ENCODE measurements at places on chromosomes 13 and 19.

DNA sequence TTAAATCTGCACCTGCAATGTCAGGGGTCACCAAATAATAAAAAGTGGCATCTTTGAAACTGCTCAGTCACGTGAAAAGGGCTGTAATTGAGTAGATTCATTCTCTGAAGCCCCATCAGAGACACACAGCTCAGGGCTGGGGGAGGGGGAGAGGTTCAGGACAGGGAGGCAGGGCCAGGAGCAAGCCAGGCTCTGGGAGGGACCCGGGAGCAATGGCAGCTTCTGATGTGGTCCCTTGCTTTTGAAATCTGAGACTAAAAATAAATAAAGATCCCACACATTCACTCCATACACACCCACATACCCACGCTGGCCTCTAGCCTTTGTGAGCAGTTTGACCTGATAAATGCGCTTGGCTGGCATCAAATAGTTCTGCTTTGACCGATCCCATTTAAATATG is 32.8 kb downstream of the GSX1 start:
- DNase-seq, result no peak

DNA sequence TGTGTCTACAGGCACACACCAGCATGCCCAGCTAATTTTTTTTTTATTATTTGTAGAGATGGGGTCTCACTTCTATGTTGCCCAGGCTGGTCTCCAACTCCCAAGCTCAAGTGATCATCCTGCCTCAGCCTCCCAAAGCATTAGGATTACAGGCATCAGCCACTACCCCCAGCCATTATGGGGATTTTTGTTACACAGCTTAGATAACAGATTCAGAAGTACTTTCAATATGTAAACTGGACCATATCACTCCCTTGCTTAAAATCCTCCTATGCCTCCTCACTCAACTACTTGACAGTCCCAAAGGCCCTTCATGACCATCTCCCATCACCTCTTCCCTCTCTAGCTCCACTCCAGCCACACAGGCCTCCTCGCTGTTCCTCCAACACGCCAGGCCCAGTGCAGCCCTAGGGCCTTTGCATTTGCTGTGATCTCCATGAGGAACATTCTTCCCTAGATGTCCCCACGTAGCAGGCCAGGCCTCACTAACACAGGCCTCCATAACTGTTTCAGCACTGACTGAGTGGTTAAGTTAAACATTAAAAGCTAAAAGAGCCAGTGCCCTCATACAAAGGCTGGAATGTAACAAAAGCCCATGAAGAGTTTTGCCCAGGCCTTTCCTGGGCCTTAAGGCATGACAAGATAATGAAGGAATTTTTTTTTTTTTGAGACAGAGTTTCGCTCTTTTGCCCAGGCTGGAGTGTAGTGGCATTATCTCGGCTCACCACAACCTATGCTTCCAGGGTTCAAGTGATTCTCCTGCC is 2.5 kb downstream of the DOHH start:
- DNase-seq, result no peak

GRCh38 chr19:6593651-6594416 is 2.9 kb upstream of the CD70 start:
- no peak for DNase-seq

GRCh38 chr13:94362411-94362909 is 117.0 kb downstream of the DCT start:
- peak; percentile 89 for DNase-seq

DNA sequence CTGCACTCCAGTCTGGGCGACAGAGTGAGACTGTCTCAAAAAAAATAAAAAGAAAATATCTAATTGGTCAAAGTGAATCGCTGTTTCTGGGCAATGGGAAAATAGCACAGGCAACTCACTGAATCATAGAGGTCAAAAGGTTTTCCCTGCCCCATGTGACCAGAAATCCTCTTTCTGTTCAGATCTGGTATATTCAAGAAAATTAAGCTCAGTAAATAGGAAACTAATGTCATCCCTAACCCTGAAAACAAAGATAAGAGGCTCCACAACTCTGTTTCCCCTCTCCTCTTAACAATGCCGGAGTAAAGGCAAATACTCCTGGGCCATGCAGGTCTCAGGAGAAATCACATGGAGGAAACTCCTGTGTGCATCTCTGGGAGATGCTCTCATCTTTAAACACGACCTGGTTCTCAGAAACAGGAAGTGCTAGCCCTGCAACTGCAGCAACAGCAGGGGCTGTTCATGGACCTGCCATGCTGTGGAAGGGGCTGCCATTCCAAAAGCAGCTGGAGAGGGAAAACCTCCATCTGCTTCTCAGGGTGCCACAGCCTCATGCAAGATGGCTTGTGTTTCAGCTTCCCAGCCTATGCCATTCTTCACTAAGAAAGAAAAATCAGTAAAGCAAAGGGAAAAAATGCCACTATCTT is 47.5 kb upstream of the SLC7A9 start:
- DNase-seq, result no peak

- DNase-seq, result no peak
Observed at GRCh38 chr19:51084505-51084904, 1.8 kb upstream of the KLK14 start.

GRCh38 chr13:48502601-48503319 is 30.1 kb downstream of the RCBTB2 start:
- DNase-seq, result no peak

GRCh38 chr13:95571941-95572340 is 19.4 kb downstream of the CLDN10 start:
- DNase-seq, result no peak

DNA sequence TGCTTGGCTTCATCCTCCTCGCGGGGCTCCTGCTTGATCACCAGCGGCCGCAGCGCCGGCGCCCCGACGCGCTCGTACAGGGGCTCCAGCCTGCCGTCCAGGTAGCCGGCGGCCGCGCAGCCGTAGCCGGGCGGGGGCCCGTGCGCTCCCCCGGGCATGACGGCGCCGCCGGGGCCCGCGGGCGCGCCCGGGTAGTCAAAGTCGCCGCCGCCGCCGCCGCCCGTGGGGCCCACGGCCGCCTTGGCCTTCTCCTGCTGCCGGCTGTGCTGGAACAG is 497 bp downstream of the CEBPA start:
- DNase-seq, result no peak

DNA sequence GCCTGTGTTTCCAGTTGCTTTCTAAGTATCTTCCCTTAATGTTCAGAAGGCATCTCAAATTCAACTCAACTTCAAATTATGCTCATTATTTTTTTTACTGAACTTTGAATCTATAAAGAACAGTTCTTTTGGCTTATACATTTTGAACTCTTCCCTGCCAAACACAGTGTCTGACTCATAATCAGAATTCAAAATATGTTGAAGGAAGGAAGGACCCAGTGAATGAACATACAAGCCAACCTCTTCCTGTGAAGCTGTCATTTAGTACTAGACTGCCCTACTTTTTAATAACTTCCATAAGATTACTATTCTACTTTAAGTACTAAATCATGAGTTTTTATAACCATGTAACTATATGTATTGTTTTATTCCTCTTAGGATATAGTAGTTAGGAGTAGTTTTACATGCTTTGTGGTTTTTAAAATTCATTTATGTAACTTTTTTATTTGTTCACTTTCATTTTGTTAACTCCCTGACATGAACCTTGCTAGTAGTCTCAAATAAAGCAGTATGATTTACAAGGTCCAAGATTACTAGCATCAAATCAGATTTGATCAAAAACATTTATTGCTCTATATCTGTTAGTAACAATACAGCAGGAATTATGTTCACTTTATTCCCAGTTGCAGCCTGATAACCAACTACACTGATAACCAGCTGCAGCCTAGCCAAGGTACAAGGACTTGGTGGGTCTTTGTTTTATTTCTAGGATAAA is 6.4 kb downstream of the NUDT15 start:
- peak; percentile 76 for DNase-seq

- no peak for DNase-seq
Observed at GRCh38 chr13:33577007-33577406, 240.9 kb upstream of the RFC3 start.

DNA sequence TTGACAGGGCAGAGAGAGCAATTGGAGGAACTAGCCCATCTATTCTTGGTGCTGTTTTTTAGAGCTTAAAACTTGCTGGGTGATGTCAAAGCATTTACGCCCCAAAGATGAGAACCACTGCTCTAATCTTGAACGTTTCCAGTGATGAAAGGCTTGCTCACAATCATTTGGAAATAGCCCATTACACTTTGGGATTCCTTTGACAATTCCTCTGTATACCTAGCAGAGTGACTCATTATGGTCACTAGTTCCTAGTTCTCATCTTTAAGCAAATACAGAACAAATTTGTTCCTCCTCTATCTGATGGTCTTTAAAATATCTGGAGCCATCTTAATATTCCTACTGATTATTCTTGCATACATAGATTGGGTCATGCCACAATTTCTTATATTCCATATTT is 112.3 kb downstream of the GPC6 start:
- DNase-seq, result no peak

GRCh38 chr13:76822698-76823267 is 63.4 kb downstream of the KCTD12 start:
- peak; percentile 59 for DNase-seq

DNA sequence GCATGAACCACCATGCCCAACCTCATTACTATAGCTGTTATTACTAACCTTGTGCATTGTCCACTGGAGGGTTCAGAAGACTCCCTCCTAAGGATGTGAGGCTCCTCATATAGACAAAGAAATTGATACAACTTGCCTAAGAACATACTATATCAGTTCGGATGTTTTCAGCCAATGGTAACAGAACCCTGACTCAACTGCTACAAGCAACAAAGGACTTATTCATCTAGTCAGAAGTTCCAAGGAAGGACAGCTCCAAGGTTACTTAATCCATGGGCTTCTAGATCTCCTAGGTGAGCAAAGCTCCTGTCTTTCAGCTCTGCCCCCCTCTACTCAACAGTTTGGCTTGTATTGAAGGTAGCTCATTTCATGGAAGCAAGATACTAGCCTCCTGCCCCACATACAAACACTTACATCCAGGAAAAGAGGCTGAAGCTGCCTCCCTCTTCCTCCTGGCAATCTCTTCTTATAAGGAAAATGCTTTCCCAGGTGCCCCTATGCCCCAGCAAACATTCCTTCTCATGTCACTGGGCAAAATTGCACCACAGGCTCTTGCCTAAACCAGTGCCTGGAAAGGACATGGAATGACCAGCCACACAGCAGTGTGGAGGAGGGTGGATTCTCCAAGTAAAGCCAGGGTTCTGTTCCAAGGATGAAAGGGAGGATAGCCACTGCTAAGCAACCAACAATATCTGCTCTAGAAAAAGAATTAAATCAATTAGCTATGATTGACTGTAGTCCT is 497.8 kb downstream of the FOXO1 start:
- no peak for DNase-seq

DNA sequence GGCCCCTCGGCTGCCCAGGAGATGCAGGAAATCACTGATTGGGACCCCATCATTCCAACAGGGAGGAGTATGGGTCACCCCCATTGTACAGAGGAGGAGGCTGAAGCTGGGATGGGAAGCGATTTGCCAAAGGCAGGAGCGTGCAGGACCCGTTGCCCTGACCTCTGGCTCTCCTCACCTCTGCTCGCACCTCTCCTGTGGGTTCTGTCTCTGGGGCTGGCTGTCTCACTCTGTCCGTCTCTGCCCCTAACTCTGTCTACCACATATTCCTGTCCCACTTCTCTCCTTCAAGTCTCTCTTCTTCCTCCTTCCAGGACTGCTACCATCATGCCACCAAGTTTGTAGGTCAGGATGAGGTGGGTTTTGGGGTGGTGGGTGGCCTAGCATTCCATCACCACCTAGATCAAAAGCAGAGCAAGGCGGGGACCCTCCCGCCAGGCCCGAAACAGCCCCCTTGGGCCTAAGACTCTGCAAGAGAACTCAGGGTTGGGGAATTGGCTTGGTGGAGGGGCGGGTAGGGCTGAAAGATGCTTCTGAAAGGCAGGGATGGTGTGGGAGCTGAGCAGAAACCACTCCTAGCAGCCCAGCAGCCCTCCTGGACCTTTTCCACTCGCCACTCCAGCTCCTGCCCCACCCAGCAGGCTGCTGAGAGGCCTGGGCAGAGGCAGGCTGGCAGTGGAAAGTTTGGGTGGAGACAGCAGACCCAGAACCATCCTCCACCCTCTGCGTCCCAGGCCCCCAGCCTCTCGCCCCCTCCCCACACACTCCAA is 1.0 kb upstream of the LGALS7 start:
- DNase-seq, result no peak

DNA sequence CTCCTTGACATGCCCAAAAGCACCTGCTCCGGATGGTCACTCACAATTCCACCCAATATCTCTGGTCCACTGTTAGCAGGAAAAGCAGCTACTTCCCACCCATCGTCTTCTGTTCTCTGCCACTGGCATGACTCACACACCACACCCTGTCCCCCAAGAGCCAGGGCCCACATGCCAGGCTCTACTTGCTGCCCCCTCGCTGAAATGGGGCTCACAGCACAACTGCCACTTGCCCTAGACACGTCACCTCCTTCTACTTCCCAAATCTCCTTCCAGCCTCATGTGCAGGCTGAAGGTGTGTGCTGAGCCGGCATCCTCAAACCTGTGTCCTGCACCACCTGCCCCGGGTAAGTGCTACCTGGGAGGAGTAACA is 65.0 kb downstream of the TBC1D4 start:
- no peak for DNase-seq

- peak; percentile 30 for DNase-seq
Observed at GRCh38 chr13:41458761-41459431, 1.5 kb downstream of the RGCC start.

DNA sequence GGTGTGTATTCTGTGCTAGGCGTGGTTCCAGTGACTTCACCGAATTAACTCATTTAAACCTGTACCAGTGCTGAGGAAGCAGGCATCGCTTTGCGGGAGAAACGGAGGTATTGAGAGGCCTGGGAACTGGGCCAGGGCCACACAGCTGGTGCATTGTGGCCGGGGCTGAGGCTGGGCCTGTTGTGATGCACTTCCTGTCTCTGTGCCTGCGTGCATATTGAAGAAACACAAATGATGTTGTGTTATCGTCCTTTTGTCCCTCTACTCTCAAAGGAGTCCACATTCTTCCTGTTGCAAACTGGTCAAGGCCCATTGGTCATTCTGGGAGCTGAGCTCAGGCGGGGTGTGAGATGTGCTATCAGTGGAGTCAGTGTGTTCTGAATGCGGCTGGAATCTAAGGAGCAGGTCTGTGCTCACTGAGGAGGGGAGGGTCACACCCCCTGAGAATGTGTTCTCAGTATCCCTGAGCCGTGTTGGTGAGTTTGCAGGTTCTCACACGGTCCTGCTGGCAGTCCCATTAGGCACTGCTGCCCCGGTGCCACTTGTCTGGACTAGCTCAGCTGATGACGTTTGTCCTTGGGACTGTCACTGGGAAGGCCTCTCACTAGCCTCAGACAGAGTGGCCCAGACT is 62.1 kb downstream of the ARHGEF7 start:
- peak; percentile 41 for DNase-seq

DNA sequence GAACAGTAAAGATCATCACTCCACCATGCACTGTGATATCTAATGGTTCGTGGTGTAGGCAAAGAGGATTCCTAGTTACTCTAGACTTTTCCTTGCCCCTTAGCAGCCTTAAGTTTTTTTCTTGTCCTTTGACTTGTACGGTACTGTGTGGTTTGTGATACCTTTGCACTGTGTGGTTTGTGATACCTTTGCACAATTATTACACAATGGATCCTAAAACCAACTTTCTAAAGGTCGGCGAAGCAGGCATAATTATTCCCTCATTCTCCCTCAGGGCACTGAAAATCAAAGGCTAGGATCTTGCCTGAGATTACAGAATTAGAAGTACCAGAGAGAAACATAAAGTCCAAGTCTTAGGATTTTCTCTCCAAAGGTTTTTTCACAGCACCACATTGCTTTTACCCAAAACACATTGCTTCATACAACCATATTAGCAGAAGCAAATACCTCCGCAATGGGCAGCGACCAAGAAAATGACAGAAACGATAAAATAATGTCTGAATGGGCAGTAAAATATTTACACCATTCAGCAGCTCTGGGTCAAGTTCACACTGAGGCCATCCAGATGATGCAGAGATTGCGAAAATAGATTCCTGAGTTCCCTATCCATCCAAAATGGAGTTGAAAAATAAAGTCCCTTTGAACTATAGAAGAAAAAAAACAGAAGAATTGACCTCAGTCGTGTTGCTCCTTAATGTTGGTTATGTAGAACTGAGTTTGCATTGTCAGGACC is 106.4 kb downstream of the FGF14 start:
- peak; percentile 42 for DNase-seq

All from fibroblast of skin of abdomen (primary cell).